ENCODE measurements at places on chromosomes 5 and 9.

GRCh38 chr9:127574072-127574993 is 37.7 kb upstream of the STXBP1 start:
- peak; percentile 26 for DNase-seq

DNA sequence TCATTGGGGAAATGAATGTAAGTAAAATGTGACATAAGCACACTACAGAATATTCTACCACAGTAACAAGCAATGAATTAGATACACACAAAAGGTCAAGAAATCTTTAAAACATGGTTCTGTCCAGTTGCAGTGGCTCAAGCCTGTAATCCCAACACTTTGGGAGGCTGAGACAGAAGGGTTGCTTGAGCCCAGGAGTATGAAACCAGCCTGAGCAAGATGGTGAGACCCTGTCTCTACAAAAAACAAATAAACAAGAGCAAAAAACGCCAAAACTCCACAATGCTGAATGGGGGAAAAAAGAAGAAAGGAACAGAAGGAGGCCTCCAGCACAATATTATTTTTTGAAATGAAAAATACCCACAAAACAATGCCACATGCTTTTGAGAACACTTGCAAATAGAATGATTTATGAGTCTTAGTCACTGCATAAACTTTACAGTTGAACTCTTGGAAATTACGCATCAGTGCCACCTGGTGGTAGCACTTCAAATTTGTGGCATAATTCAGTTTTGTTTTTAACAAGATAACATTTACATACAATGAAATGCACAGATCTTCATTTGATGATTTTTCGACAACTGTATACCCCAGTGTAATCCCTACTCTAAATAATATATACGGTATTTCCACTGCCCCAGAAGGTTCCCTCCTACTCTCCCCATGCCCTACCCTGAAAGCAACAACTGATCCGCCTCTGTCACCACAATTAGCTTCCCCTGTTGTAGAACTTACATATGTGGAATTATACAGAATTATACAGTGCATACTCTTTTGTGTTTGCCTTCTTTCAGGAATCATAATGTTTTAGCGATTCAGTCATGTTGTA is 14.4 kb upstream of the SPINK4 start:
- peak; percentile 83 for DNase-seq

- DNase-seq, result no peak
These were observed 85.6 kb downstream of the CDH18 start for GRCh38 chr5:19902316-19902934.

DNA sequence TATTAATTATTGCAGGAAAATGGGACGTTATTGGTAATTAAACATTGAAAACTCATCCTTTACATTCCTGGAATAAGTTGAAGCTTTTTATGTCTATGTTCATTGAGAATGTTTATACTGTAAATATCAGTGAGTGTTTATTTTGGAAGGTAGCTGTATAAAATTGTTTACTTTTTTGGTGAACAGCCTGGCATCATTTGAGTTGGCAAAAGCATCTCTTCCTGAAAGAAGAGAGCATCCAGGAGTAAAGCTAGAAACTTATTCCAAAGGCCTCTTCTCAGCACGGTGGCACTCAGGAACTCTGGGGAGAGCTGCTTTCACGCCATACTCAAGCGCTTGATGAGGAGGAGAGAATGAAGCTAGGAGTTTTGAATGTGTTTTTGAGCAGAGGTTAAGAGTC is 79.9 kb downstream of the GAPVD1 start:
- no peak for DNase-seq
